Umbilical cord (tissue), 2 donors: ENCODE measurements at places on chromosomes 4 and X.

- no peak for DNase-seq
Measured at GRCh38 chr4:128307123-128307571, 19.5 kb upstream of the PGRMC2 start.

DNA sequence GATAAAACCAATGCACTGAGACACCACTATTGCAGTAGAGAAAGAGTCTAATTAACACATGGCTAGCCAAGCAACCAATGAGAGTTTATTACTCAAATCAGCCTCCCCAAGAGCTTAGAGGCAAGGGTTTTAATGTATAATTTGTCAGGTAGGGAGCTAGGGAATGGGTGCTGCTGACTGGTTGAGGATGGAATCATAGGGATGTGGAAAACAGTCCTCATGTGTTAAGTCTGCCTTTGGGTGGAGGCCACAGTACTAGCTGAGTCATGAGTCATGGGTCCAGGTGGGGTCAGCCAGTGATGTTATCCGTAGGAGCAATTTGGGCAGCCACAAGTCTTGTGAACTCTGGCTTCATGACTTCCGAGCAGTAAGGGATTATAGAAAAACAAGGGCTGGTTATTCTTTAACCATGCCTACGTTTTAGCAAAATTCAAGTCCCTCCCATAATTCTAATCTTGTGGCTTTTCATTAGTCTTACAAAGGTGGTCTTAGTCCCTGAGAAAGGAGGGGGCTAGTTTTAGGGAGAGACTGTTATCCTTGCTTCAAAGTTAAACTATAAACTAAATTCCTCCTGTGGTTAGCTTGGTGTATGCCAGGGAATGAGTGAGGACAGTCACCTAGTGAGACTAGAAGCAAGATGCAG lies 25.1 kb upstream of the PLAC8 start:
- DNase-seq: no peak

- no peak for DNase-seq
Measured at GRCh38 chr4:140268186-140268841, 105.1 kb upstream of the SCOC start.

DNA sequence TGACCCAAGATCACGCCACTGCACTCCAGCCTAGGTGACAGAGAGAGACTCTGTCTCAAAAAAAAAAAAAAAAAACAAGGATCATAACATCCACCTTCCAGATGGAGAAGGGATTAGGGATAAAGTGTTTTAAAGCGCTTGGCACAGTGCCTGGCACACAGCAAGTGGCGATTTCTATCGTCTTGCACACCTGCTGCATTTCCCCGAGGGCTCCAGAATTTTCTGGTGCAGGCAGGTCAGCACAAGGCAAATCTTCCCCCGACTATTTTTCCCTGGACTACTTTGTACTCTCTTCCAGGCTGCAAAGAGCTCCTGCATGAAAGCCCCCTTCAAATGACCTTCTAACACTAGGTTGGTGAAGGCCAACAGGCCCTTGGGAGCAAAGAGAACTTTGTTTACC lies 57.3 kb downstream of the APBB2 start:
- DNase-seq: no peak

GRCh38 chrX:41862562-41863184 lies 60.7 kb downstream of the CASK start:
- no peak for DNase-seq

- DNase-seq: no peak
Measured at GRCh38 chr4:16663732-16664131, 234.7 kb downstream of the LDB2 start.

DNA sequence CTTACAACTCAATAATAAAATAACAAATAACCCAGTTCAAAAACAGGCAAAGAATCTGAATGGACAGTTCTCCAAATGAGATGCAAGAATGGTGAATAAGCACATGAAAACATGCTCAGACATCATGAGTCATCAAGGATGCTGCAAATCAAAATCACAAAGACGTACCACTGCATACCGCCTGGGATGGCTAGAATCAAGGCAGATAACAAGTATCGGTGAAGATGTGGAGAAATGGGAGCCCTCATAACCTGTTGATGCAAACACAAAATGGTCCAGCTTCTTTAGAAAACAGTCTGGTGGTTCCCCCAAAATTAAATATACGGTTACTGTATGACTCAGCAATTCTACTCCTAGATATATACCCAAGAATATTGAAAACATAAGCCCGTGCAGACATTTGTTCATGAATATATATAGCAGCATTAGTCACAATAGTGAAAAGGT lies 32.5 kb downstream of the AKAP4 start:
- DNase-seq: no peak

DNA sequence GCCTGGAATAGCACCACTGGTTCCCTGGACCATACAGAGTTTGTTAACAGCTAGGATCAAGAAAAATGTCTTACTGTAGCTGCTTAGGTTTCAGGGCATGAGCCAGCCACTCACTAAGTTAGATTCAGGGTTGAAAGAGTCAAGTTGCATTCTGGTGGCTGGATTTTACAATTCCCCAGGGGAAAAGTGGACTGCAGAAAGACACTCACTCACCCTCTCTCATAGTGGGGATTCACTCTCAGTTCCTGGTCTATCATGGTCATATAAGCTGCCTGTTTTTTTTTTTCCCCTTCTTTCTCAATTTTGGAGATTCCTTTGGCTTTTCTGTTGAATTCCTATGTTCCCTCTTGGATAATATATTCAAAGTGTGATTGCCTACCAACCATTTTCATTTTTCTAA lies 744.2 kb upstream of the GRIA3 start:
- DNase-seq: no peak

- DNase-seq: peak; percentile 25
Measured at GRCh38 chr4:7156328-7156727, 36.0 kb upstream of the SORCS2 start.

DNA sequence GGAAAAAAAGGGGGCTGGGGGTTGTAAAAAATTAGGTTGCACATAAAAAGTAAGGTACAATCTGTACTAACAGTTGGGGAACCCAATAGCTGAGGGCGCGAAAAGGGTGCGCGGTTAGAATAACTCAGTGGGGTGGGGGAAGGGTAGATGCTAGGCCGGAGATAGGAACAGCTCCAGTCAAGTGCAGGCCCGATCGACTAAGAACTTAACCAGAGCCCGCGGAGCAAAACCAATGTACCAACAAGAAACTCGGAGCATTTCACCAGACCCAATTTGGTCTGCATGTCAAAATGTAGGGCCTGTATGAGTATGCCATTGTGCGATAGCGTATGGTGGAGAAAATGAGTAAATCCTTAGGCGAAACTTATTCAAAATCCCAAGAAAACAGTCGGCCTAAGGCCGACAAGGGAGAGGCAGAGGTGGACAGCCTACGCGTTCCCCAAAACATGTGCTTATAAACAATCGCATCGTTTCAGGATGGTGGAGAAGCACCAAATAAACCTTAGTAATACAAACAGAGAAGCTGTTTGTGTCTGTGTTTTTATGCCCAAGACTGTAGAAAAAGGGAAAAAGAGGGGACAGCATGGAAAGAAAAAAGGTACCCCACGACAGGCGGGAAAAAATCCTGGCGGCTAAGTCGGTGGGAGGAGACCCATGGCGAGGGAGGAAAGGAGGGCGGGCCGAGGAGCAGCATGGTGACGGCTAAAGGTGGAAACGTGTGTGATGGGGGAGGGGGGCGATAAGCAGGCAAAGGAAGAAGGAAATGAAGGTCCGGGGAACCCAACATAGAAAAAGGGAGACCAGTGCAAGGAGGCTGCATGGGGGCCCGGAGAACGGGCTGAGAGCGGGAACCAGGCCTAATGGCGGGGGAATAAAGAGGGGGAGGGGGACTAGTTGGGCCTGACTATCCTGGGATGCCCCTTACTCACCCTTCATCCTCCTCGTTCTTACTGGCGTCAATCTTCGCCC lies 990 bp downstream of the HNRNPD start:
- DNase-seq: peak; percentile 83

GRCh38 chrX:114097866-114098265 lies 486.0 kb upstream of the HTR2C start:
- no peak for DNase-seq
